ENCODE measurements at places on chromosomes 6 and 20. TPM values are rescaled to one million over a fixed set of nuclear protein-coding genes. Genes with fewer than 3 reads are reported as not detected.

The FRMD1 gene
- not detected for total RNA-seq

The RAET1E gene
- total RNA-seq: not detected

The SLC22A3 gene
- total RNA-seq: 2.7 TPM

DNA sequence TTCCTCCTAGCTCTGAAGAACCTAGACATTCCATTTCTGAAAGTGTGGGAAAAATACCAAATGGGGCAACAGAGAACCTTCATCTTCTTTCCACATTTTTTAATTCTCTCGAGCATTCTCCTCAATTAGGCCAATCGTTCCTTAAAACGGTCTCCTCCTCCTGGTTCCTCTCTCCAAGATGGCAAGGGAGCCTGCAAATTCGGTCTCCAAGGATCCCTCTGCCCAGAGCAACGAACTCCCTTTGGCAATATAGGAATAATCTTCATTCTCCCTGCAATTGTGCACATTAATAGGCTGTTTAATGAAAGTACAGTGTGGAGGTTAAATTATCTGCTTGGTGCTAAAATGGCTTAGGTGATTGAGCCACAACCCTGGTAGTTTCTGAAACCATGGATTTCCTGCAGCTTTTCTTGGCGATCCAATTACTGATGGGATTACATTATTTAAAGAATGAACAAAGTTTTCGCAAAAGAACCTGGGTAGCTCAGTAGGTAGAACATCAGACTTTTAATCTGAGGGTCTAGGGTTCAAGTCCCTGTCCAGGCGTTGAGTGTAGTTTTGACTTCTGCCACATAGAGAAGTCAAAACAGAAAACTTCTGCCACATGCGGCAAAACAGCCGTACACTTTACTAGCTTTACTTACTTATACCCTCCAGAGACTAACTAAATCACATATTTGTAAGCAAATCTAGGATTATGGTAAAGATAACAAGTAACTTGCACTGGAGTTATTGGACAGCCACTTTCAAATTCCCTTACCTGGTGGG, 102.9 kb upstream of the ZNF184 start:
- DNase-seq: no peak
- no peak overlapping the region for H3K27ac ChIP-seq
- H3K27me3 ChIP-seq: no peaks in the 10 kb centered on the region
- no peaks in the 10 kb centered on the region for H3K4me1 ChIP-seq
- no peak overlapping the region for H3K4me3 ChIP-seq

GRCh38 chr20:38346741-38347140, 459 bp downstream of the LBP start:
- no peak overlapping the region for H3K4me3 ChIP-seq
- DNase-seq: no peak
- H3K4me1 ChIP-seq: peaks cover 18% of the 10 kb centered on the region
- no peaks in the 10 kb centered on the region for H3K36me3 ChIP-seq
- no peak overlapping the region for H3K27ac ChIP-seq
- H3K27me3 ChIP-seq: no peaks in the 10 kb centered on the region

Measured in H1 (cell line).